Effector CD8-positive, alpha-beta T cell (primary cell): ENCODE measurements at places on chromosomes 1 and 21.

DNA sequence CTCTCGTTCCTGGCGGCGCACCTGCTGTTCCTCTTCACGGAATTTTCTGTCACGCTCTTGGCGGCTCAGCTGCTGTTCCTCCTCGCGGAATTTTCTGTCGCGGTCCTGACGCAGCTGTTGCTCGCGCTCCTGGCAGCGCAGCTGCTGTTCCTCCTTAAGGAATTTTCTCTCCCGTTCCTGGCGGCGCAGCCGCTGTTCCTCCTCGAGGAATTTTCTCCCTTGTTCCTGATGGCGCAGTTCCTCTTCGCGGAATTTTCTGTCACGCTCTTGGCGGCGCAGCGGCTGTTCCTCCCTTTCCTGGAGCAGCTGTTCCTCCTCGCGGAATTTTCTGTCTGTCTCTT, 6.4 kb downstream of the TCHH start:
- DNase-seq = no peak

GRCh38 chr1:9366298-9366697, 73.6 kb downstream of the SPSB1 start:
- DNase-seq = no peak

DNA sequence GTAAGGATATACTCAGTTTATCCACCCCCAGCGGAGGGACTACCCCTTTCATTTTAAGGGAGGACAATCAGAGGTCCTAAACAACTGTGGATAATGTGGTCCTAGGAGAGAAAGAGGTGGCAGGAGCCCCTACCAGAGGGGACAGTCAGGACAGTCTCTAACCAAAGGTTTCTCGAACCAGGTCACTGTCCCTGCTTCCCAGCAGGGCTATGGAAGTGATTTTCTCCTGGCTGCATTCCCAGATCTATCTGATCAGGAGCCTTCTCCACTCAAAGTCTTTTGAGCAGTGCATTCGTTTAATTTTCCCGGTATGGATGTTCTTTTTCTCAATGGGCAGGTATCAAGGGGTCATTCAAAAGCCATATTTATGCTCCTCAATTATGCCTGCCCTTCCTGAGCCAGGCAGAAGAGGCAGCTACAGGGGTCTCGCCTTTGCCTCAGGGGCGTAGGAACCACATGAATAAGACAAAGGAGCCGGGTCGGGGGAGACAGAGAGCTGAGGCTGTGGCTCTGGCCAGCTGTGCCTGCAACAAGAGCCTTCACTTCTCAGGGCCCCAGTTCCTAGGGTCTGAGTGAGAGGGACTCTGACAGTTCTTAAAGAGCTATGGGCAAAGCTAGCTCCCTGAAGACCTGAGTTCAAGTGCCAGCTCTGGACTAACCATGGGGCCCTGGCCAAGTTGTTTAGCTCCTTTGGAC, 62.5 kb upstream of the DMRTB1 start:
- no peak for DNase-seq

- DNase-seq = no peak
Measured at GRCh38 chr1:41490911-41491310, 6.4 kb upstream of the EDN2 start.

- DNase-seq = no peak
Measured at GRCh38 chr1:43222879-43223278, 46.9 kb upstream of the TMEM125 start.

- DNase-seq = no peak
Measured at GRCh38 chr1:114455102-114455785, 55.8 kb downstream of the TRIM33 start.

- DNase-seq = no peak
Measured at GRCh38 chr1:53378932-53379661, 51.2 kb upstream of the LRP8 start.

- no peak for DNase-seq
Measured at GRCh38 chr1:232921381-232921780, 29.0 kb upstream of the NTPCR start.

DNA sequence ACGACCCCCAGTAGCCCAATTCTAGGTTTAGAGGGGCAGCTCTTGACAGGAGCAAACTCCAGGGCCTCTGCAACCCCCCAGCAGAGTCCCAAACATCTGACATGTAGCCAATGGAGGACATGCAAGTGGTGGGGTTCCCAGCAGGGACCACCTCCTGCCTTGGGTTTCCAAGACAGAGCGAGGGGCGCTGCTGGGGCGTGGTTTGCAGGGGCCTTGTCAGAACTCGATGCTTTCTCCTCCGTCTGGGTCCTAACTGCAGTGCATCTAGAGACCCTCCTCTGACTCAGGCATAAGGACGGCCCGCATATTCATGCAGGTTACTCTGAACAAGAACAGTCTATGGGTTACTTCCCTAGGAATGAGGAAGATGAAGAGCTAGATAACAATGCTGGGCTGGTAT, 17.2 kb downstream of the EPHX1 start:
- no peak for DNase-seq

DNA sequence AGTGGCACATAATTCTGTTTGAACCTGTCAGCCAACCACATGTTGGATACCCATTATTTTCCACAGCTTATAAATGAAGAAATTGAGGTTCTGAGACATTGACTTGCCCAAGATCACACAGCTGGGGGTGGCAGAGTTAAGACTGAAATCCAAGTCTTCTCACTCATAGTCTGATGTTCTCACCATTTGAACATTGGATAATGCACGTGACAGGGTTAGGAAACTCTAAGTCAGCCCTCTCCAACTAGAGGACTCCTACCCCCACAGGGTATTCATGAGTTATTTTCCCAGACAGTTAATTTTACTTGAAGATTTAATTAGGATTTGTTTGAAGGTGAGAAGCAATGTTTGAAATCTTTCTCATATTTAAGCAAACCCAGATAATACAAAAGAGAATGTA, 38.1 kb upstream of the C1orf105 start:
- no peak for DNase-seq

DNA sequence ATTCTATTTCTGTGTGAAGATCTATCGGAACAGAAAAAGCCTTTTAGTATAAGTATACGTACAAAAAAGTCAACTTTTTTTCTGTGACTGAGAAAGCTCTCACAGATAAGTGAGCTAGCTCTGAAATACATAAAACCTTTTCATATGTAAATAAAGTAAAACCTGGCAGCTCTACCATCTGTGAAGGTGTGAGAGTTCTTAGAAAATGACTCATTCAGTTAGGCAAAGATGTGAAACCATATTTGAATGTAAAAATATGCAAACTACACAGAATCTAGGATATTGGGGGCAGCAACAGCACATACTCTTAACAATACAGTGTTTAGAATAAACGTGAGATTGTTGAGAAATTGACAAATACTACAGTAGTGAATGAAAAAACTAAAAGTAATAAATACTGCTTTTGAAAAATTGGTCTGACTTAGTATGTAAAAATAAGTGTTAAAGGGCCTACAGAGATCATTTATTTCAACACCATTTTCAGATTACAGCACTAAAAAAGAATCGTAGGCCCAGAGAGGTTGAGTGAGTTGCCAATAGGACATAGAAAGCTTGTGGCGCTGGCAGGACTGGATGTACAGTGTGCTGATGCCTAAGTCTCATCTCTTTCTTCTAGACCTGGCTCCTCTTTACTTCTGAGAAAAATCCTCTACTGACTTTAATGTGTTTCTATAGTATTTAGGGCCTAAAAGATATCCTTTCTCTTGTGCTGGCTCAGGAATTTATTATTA, 19.8 kb downstream of the ATP6V1G3 start:
- DNase-seq = no peak

DNA sequence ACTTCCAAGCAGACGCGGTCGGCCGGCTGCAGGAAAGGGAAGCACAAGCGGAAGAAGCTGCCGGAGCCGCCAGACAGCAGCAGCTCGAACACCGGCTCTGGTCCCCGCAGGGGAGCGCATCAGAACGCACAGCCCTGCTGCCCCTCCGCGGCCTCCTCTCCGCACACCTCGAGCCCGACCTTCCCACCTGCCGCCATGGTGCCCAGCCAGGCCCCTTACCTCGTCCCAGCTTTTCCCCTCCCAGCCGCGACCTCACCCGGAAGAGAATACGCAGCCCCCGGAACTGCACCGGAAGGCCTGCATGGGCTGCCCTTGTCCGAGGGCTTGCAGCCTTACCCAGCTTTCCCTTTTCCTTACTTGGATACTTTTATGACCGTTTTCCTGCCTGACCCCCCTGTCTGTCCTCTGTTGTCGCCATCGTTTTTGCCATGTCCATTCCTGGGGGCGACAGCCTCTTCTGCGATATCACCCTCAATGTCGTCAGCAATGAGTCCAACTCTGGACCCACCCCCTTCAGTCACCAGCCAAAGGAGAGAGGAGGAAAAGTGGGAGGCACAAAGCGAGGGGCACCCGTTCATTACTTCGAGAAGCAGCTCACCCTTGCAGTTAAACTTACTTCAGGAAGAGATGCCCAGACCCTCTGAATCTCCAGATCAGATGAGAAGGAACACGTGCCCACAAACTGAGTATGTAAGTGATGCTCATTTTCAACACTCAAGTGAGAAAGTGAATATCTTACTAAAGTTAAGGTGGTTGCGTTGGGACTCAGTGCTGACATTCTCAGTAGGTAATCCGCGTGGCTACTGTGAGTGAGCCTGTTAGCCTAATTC, 25.5 kb downstream of the UTS2 start:
- DNase-seq = peak; percentile 11

DNA sequence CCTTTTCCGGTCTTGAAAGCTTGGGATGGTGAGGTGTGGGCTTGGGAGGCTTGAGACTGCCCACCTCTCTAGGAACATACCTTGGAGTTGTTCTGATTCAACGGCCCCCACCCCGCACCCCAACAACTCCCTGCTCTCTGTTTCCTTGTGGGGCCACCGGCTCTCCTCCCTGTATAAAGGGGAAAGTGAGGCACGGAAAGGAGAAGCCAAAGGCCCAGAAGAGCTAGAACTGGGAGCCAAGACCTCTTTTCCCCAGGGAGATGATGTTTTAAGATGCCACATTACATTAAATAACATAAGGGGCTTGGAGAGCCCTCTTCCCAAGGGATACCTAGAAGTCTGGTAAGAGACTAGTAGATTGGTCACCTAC, 1.2 kb upstream of the DLGAP3 start:
- no peak for DNase-seq

GRCh38 chr1:33056426-33056825, 19.7 kb upstream of the AK2 start:
- no peak for DNase-seq

- DNase-seq = no peak
Measured at GRCh38 chr1:187283984-187284383, 455.2 kb downstream of the PLA2G4A start.

DNA sequence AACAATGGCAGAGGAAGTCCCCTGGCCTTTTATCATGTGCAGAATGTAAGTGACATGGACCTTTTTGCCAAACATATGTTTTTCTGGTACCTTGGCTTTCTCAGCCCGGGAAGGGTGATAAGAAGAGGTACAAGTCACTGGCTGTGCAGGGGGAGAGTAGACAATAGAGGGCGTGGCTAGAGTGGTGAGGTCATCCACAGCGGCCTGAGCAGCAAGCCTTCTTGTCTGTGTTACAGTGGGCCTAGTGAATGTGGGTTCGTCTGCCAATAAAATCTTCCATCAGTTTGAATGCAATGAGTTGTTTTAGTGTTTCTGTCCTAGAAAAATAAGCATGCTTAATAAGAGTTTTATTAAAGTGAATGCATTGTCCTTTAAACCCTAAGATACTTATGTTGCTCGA, 59.0 kb upstream of the PGD start:
- no peak for DNase-seq

DNA sequence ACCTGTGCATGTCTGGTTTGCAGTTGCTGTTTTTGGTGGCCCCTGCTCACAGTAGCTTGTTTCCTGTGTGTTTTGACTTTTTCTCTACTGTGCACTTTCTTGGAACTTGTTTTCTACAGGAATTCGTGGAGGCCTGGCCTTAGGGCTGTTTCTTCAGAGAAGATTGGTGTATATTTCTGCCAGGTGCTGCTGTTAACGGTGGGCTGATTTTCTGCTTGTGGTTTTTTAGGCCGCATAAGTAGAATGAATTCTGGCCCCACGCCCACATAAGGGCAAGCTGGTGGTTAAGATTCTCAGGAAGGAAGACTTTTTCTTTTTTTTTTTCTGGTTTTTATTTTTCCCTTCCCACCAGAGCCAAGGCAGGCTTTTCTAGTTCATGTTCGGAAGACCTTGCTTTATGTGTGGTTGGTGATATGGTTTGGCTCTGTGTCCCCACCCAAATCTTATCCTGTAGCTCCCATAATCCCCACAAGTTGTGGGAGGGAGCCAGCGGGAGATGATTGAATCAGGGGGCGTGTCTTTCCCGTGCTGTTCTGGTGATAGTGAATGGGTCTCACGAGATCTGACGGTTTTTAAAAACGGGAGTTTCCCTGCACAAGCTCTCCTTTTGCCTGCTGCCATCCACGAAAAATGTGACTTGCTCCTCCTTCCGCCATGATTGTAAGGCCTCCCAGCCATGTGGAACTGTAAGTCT, 71.5 kb upstream of the DISP3 start:
- no peak for DNase-seq

- DNase-seq = no peak
Measured at GRCh38 chr21:31043471-31043870, 5.2 kb upstream of the KRTAP19-8 start.

- no peak for DNase-seq
Measured at GRCh38 chr1:78142736-78143135, 97.0 kb downstream of the GIPC2 start.

GRCh38 chr1:24257373-24257772, 61.8 kb upstream of the GRHL3 start:
- DNase-seq = no peak

- DNase-seq = peak; percentile 5
Measured at GRCh38 chr1:145995964-145996432, 381 bp downstream of the TXNIP start.

DNA sequence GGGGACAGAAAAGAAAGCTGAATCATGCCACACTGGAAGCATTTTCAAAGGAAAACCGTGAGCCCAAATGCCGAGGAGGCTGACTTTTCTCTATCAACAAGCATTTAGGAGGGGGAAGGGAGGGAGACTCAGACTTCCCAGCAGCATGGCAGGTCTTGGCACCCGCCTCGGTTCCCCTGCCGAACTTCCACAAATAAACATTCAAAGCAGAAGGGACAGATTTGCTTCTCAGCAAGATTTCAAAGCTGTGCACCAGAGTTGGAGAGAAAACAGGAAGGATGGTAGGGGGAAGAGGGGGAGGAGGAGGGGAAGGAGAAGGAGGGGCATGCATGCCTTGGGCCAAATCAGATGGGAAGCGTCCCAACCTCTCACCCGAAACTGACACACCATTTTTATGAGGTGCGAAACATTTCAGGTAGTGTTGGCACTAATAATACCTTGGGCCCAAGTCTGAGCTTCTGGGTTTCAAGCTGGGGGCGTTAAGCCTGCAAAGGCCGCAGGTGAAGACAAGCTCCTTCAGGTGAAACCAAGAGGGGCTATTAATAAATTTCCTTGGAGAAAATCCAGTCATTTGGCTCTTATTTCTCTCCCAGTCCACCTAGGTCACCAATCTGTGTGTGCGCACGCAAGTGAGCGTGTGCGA, 26.4 kb downstream of the ABCA4 start:
- no peak for DNase-seq

DNA sequence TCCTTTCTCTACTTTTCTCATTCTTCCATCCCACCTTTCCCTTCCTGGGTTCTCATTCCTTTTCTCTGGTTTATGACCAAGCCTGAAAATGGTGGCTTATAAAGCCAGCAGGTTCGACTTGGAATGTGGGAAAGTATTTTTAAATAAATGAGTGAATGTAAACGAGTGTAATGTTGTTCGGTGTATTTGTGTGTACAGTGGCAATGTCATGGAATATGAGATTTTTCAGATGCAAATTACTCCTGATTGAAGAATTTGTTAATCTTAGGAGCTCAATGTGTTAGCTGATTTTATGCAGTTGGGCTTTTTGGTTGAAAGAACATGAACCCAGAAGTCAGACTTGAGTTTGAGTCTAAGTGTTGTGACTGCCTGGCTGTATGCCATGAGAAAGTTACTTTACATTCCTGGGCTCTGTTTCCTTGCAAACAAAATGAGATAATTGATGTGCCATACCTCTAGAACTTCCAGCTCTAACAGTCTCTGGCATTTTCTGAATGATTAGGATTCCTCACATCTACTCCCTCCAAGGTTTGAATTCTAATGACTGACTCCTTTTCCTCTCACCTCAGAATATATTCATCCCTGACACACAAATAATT, 6.6 kb downstream of the SGIP1 start:
- no peak for DNase-seq
